ENCODE measurements at places on chromosomes 4 and X.

DNA sequence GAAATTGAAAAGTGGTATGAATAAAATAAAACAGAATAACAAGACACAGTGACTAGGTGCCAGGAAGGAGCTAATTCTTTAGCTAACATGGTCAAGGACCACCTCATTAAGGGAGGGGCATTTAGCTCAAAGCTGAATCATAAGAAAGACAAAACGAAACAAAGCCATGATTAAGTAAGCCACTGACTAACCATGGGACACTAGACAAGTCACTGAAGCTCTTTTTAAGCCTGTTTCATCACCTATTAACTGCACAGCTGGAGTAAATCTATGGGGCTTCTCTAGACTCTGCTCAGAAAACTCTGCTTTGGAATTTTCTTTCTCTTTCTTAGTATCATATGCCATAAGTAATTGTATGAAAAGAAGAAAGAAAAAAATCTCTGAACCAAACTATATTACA is 49.8 kb upstream of the C1QTNF7 start:
- DNase-seq, result no peak

DNA sequence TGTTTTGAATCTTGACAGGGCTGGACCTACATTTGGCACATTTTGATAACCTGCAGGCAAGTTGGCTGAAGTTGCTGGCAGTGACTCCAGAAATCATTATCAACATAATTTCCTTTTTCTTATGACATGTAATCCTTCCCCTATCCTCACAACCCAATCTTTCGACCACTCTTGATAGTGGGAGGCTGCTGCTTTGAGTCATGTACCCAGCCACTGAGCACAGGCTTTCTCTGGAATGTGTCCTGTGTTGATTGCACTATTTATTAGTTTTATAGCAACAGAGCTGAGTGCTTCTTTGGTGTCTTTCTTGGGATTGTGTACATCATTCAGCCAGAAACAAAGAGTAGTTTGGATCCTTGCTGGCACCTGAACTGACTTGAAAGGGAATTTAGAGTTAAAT is 183.1 kb upstream of the LEF1 start:
- no peak for DNase-seq

DNA sequence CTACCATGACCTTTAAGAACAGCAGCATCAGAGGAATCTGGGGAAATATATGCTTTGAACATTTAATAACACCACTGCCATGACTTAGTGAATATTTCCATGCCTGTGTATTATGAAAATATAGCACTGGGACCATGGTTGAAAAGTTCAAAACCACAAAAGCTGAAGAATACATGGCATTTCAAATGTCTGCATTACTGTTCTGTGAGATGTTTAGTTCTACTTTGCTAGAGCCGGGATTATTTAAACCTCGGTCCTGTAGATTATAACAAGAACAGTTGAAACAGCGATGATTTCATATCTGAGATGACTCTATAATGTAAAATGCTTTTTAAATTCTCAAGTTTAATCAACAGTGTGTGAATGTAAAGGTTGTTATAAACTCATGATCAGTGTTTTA is 126.7 kb upstream of the AGA start:
- DNase-seq, result no peak

GRCh38 chr4:95232358-95233156 is 316.2 kb downstream of the UNC5C start:
- peak; percentile 25 for DNase-seq

- no peak for DNase-seq
Observed at GRCh38 chrX:104803219-104803618, 237.2 kb downstream of the IL1RAPL2 start.

DNA sequence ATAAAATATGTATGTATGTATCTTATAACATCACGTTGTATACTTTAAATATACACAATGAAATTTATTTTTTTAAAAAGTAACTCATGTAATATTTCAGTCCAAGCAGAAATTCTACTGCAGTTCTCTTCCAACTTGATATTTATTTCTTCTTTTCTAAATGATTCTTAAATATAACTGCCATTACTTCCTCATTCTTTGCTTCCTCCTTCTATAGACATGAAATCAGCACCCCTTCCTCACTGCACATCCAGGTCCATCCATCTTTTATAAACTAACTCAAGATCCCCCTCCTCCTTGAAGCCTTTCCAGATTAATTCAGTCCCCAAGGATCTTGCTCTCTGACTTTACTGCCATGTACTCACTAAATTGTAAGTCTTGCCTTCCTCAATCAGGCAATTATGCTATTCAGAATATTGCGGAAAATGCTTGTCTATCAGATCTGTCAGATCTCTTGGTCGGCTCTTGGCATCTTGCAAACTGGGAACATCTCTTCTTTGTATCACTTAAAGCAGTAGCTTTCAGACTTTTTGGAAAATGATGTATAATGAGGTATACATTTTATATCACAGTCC is 3.7 kb downstream of the GPRIN3 start:
- DNase-seq, result no peak

DNA sequence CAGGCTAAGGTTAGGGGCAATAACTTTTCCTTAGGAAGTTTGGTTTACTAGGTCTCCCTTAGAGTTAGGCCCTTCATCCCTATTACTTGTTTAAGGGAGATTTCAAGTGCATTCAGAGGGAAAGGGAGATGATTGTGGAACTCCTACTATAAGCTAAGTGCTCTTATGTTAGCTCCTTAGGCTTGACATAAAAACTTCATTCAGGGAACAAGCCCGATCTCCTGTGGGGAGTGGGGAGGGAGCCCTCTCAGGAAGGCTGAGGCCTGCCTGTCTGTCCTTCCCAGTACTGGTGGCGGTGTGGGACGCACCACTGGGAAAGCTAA is 8.0 kb downstream of the KLF3 start:
- no peak for DNase-seq

DNA sequence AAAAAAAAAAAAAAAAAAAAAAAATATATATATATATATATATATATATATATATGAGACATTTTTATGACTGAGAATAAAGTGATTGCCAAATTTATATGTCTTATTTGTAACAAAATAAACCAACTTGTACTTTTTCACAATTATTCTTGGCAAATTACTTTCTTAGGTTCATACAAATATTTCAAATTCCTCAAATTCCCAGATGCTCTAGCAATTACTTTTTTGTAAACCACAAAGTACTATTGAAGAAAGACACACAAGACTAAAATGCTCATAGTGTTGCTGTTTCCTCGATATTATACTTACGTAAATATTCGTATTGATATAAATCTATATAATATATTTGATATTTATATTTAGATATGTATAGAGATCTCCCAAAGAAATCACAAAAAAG is 390.0 kb downstream of the FAT4 start:
- no peak for DNase-seq

DNA sequence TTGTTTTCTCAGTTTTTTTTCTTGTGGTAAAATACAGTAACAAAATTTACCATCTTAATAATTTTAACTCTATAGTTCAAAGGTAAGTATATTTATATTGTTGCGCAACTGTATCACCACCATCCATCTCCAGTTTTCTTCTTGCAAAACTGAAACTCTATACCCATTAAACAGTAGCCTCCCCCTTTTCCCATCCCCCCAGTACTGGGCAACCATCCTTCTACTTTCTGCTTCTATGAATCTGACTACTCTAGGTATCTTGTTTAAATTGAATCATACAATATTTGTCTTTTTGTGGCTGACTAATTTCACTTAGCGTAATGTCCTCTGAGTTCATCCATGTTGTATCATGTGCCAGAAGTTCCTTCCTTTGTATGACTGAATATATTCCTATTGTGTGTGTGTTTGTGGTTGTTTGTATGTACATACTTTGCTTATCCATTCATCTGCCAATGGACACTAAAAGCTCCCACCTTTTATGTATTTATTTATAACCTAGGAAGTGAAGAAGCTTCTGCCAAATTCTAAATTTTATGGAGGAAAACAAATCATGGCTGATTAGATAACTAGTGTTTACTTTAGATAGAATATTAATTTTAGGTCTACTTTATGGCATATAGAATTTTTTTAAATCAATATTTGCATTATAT is 10.0 kb downstream of the ABHD18 start:
- no peak for DNase-seq

- peak; percentile 35 for DNase-seq
Observed at GRCh38 chrX:18210470-18210869, 10.2 kb downstream of the BEND2 start.

- no peak for DNase-seq
Observed at GRCh38 chrX:97845451-97845850, 961.7 kb downstream of the RPA4 start.

DNA sequence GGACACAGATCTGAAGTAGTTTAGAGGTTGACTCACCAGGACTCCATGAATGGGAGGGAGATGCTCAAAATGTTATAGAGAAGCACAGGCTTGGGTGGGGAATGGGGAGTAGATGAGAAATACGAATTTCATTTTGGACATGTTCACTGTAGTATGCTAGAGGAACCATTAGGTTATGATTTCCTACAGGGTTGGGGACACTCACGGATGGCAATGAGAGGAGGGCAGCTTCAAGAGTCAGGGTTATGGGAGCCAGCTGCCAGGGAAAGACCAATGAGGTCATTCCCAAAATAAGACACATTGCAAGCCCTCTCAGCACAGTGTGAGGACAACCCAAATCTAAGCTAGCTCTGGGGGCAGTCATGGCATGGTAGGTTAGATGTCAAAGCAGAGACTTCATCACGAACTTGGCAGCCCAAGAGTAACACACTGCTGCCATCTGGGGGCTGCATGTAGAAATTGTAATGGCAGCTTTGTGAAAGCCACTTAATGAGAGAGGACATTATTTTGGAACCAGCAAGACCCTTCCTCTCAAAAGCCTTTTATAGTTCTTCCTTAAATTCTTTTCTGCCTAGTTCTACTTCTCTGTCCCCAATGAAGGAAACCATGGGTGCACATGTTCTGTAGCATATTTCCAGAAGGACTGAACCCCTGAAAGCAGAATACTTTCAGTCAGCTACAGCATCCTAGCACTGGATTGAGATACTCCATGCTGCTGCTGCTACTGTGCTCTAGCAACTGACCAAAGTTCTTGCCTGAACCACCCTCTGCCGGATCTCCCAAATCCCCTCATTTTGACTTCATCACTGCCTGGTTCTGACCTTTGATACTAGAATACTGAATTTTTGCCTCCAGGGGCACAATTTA is 16.2 kb upstream of the ZCCHC12 start:
- DNase-seq, result peak; percentile 39

GRCh38 chr4:153418558-153418957 is 47.6 kb upstream of the TMEM131L start:
- DNase-seq, result no peak

DNA sequence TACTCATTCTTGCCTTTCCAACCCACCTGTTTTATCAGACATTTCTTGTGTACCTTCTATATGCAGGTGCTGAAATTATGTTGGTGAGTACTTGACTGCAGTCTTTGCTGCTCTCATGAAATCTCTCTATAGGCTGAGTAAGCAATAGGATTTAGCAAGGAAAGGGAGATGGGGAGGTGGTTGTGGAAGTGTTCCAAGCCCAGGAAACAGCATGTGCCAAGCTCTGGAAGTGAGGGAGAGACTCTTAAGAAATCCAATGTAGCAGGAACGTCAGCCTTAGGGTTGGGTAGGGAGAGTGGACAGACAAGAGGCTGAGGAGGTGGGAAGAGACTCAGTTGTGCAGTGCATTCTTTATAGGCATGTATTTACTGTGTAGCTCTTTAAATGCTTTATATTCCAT is 5.6 kb downstream of the SEPTIN11 start:
- no peak for DNase-seq

GRCh38 chrX:47420265-47420664 is 49.9 kb downstream of the ZNF157 start:
- DNase-seq, result no peak

DNA sequence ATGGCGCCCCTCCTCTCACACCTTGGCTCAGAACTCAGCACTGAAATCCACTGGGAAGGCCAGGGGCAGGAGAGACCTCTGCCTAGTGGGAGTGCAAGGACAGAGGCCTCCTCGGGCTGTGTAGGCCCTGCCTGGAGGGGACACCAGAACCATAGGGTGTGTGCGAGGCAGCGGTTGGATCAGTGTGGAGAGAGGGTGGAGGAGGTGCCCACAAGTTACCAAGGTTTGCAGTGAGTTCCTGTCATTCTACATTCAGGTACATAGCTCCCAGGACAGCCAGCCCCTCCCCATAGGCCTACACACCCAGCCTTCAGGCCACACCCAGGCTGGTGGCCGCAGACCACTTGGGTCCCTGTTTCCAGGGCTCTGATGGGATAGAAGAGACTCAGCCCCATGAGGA is 19.2 kb upstream of the SPON2 start:
- DNase-seq, result no peak

- DNase-seq, result peak; percentile 23
Observed at GRCh38 chr4:148787831-148788477, 345.7 kb upstream of the NR3C2 start.

GRCh38 chr4:15493411-15493810 is 23.7 kb downstream of the CC2D2A start:
- DNase-seq, result no peak

DNA sequence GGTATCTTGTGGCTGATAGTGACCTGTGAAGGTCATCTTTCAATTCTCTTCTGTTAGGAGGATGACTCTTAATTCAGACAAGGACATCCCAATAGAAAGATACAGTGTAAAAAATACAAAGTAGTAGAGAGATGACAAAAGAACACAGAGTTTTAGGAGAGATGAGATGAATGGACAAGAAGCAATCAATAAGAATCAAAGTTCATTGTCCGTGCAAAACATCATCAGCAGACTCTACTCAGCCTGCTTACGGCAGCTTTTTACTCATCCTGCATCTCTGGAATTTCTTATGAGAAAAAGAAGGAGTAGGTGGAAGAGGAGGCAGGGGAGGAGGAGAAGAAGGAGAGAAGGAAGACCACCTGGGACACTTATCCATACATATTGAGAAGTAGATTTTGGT is 2131.7 kb downstream of the ARAP2 start:
- no peak for DNase-seq

DNA sequence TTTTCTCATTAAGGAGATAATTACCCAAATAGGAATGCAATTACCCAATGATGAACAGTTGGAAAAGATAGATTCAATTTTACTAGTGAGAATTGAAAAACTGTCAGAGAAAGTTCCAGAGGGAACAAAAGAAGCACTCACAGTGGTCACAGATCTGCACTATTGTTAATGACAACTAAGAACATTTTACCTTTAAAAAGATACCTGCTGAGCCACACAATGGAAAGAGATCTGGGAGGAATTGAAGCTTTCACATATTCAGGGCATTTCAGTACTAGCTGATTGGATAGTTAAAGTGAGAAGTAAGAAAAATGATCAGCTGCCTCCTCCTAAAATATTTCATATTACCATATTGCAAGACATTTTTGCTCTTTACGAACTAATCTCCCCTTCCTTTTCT is 1822.2 kb downstream of the STIM2 start:
- DNase-seq, result no peak

GRCh38 chrX:56763556-56764152 is 34.6 kb downstream of the NBDY start:
- DNase-seq, result no peak
